Breast epithelium (tissue), 4 donors: ENCODE measurements at places on chromosomes 11 and 22.
A peak's percentile ranks its signal among the peaks of the same experiment; 100 is the strongest.

GRCh38 chr11:70836071-70836470 is 416.3 kb downstream of the SHANK2 start:
- H3K4me3 ChIP-seq, result no peak overlapping the region
- H3K27me3 ChIP-seq, result peaks cover 6% of the 10 kb centered on the region
- no peaks in the 10 kb centered on the region for H3K4me1 ChIP-seq
- no peak for DNase-seq
- H3K27ac ChIP-seq, result no peak overlapping the region

DNA sequence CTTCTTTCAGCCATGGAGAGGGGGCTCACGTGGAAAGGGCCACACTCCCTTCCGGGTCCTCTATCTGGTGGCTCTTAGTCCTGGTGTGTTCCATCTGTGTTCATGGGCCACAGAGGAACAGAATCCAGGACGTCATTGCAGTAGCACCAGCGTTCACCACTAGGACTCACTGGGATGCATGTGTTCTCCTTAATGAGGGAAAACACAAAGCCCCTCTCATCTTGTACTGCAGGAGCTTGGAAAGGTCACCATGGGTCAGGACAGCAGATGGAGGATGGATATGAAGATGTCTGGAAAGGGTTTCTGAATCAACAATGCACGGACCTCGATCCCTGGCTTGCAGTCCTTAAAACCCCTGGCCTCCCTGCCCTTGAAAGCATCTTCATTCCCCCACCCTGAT is 113.8 kb upstream of the THY1 start:
- no peak overlapping the region for H3K27ac ChIP-seq
- no peak overlapping the region for H3K4me3 ChIP-seq
- H3K27me3 ChIP-seq, result no peaks in the 10 kb centered on the region
- no peaks in the 10 kb centered on the region for H3K36me3 ChIP-seq
- H3K4me1 ChIP-seq, result no peaks in the 10 kb centered on the region
- DNase-seq, result no peak

GRCh38 chr11:111801135-111801534 is 34.9 kb upstream of the PPP2R1B start:
- no peak overlapping the region for H3K27ac ChIP-seq
- H3K27me3 ChIP-seq, result no peaks in the 10 kb centered on the region
- no peak overlapping the region for H3K4me3 ChIP-seq

GRCh38 chr11:63866211-63866610 is 27.3 kb downstream of the MARK2 start:
- H3K36me3 ChIP-seq, result no peaks in the 10 kb centered on the region
- H3K27ac ChIP-seq, result peak overlapping the region; percentile 74
- no peaks in the 10 kb centered on the region for H3K27me3 ChIP-seq
- H3K4me3 ChIP-seq, result no peak overlapping the region

DNA sequence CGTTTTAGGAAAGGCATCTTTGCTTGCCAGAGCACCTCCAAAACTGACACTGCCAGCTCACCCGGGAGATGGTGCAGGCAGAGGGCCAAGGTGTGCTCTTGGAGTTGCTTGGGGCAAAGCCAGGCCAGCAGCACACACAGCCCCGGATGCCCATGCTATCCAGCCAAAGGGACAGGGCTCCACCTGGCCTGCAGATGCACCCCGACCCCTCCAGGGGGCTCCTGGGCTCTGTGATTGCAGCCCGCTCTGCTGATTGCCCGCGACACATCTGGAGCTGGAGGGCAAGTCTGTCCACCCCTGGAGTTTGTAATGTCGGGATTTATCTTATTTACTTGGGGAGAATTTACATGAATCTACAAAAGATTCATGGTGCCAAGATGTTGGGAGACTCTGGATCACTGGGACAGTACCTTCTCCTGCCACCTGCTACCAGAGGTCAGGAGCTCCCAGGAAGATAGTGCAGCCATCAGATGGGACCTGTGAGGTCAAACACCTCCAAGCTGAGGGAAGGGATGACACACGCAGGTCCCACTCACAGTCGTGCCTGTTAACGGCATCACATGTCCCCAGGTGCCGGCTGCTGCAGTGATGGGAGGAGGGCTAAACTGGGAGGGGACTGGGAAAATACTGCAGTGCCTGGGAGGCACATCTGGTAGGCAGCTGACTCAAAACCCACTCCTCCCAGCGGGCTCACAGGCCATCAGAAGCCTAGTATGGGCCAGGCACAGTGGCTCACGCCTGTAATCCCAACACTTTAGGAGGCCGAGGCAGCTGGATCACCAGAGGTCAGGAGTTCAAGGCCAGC is 17.2 kb downstream of the CBX7 start:
- no peaks in the 10 kb centered on the region for H3K27me3 ChIP-seq
- peak; percentile 50 for DNase-seq
- H3K4me1 ChIP-seq, result no peaks in the 10 kb centered on the region
- H3K4me3 ChIP-seq, result no peak overlapping the region

GRCh38 chr11:73152086-73152853 is 10.2 kb upstream of the FCHSD2 start:
- no peak for DNase-seq
- H3K27ac ChIP-seq, result no peak overlapping the region
- H3K36me3 ChIP-seq, result no peaks in the 10 kb centered on the region
- no peaks in the 10 kb centered on the region for H3K27me3 ChIP-seq
- H3K4me1 ChIP-seq, result no peaks in the 10 kb centered on the region

- no peak overlapping the region for H3K4me3 ChIP-seq
- peak overlapping the region; percentile 72 for H3K27ac ChIP-seq
- H3K36me3 ChIP-seq, result no peaks in the 10 kb centered on the region
- H3K4me1 ChIP-seq, result peaks cover 8% of the 10 kb centered on the region
- DNase-seq, result no peak
Measured at GRCh38 chr11:96309016-96309642, 33.9 kb downstream of the MAML2 start.

DNA sequence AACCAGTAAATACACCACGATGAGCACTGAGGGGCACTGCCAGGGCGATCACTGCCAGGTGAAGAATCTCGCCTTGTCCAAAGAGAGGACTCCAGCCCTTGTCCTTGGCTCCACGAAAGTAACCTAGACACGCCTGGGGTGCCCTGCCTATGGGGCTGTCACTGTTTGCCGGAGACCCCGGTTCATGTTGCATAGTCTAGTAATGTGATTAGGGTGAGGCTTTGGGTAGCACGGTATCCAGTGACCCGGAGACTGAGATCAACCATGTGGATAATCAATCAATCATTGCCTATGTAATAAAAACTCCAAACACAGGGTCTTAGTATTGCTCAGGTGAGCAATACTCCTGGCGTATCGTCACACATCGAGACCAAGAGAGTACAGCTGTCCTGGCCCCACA is 59.2 kb upstream of the BID start:
- H3K4me1 ChIP-seq, result peaks cover 5% of the 10 kb centered on the region
- no peak overlapping the region for H3K27ac ChIP-seq
- H3K27me3 ChIP-seq, result no peaks in the 10 kb centered on the region
- no peaks in the 10 kb centered on the region for H3K36me3 ChIP-seq
- no peak for DNase-seq

DNA sequence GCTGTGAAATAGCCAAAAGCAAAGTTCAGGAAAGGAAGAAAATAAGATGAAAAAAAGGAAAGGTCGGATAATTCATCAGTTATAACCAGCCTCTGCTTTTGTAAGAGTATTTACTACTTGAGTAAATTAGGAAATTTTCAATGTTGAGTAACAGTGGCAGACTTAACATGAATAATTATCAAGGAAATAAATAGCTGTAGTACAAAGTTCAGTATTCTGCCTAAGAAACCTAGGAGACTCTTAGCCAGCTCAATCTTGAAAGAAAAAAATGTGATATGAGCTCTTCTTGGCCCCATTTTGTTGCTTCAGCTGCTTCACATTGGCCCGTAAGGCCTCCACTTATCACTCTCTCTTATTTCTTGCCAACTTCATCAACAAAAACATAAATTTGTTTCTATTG is 17.0 kb upstream of the DNAJB7 start:
- H3K4me1 ChIP-seq, result no peaks in the 10 kb centered on the region
- no peaks in the 10 kb centered on the region for H3K27me3 ChIP-seq
- no peak overlapping the region for H3K27ac ChIP-seq
- no peaks in the 10 kb centered on the region for H3K36me3 ChIP-seq

DNA sequence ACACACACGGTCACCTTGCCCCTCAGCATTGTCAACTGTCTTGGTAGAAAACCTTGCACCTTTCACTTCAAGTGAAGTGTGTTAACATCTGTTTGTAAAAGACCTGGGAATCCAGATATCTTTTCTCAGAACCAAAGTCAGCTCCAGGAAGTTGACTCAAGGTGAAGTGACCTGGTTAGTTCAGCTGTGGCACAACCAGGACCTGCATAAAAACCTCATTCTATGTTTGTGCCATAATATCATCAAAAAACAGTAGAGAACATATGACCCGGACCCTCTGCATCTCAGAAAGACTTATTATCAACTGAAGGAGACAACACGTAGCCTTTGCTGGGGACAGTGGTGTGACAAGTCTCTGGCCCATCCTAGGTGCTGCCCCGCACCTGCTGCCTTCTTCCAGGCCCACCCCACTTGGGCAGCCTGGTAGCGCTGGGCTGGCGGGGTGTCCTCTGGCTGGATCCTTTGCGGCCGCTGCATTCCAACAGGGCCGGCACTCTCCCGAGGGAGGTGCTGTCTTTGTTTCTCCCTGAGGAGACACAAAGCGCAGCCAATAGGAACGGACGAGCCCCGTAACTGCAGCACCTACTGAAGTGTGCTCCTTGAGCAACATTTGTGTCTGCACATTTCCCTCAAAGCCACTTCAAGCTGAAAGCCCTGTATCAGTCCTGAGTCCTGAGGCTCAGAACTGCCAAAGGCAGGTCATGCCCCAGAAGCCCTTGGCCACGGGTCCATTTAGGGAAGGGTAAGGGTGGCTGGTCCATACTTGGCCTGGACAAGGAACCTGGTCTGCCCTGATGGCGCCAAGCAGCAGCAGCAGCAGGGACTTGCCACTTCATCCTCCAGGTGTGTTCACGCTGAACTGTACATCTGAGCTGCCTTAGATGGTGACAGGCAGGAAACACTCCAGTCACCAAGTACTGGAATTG is 25.2 kb downstream of the LRRC74B start:
- DNase-seq, result no peak
- no peaks in the 10 kb centered on the region for H3K27me3 ChIP-seq
- no peaks in the 10 kb centered on the region for H3K4me1 ChIP-seq
- H3K27ac ChIP-seq, result no peak overlapping the region
- no peaks in the 10 kb centered on the region for H3K36me3 ChIP-seq
- H3K4me3 ChIP-seq, result no peak overlapping the region

GRCh38 chr11:30016588-30017363 is at the start of gene KCNA4:
KCNA4 (minus strand) TSS chr11:30017030; CDS start chr11:30012678, 4,352 bp downstream.
- H3K4me1 ChIP-seq, result no peaks in the 10 kb centered on the region
- no peak for DNase-seq
- H3K27ac ChIP-seq, result no peak within 1 kb of the TSS
- H3K4me3 ChIP-seq, result peak within 1 kb of the TSS; percentile 45
- H3K27me3 ChIP-seq, result no peaks in the 10 kb centered on the region

GRCh38 chr11:111878385-111878848 is 548 bp downstream of the FDXACB1 start:
- no peaks in the 10 kb centered on the region for H3K36me3 ChIP-seq
- no peaks in the 10 kb centered on the region for H3K27me3 ChIP-seq
- no peaks in the 10 kb centered on the region for H3K4me1 ChIP-seq
- peak overlapping the region; percentile 99 for H3K27ac ChIP-seq

DNA sequence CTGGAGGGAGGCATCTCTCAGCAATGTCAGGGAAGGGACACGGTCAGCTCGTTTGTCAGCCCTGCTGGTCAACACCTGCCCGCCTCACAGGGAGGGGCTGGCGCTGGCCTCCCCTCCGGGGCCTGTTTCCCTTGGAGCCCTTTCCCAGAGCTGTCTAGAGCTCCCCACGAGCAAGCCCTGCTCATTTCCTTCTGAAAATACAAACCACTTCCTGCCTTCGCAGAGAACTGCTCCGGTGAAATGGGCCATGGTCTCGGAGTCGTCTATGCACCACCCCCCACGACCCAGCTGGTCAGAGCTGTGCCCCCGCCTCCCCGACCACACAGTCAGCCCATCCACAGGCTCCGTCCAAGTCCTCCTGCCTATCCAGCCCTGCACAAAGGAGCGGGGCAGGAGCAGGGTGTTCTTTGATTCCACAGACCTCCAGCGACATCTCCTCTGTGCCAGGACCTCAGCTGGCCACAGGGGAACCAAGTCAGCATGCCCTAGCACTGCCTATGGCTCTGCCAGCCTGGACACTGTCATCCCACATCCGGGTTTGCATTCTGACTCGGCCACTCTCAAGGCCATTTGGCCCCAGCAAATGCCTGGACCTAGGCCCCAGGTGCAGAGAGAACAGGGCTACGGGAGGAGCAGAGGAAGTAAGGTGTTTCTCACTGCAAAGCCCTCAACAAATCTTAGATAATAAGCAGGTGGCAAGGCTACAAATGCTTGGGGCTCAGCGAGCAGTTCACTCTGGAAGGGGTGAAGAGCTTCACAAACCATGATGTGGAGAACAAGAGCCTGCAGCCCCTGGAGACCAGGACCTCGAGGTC is 82.1 kb upstream of the WNT11 start:
- H3K4me3 ChIP-seq, result no peak overlapping the region
- H3K27me3 ChIP-seq, result no peaks in the 10 kb centered on the region
- no peaks in the 10 kb centered on the region for H3K4me1 ChIP-seq
- H3K27ac ChIP-seq, result no peak overlapping the region

GRCh38 chr11:68989936-68990606 is 9.3 kb upstream of the MRGPRD start:
- H3K4me1 ChIP-seq, result no peaks in the 10 kb centered on the region
- peak; percentile 15 for DNase-seq
- H3K27ac ChIP-seq, result no peak overlapping the region
- no peak overlapping the region for H3K4me3 ChIP-seq
- H3K36me3 ChIP-seq, result no peaks in the 10 kb centered on the region

DNA sequence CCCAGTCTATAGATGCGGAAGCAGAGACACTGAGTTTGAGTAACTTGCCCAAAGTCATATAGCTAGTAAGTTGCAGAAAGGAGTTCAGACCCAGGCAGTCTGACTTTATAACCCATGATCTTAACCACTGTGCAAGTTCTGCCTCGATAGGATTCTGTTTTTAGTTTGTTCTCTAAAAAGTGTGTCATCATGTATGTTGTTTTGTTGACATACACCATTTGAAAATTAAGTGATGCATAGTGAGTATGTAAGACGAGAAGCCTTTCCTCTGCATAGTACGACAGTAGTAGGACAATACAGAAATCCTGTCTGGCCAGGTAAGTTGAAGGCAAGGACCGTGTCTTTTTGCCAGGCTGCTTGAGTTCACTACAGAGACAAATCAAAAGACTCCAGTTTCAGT is 3.3 kb downstream of the ZC3H12C start:
- no peak for DNase-seq
- no peak overlapping the region for H3K4me3 ChIP-seq
- H3K36me3 ChIP-seq, result no peaks in the 10 kb centered on the region
- no peaks in the 10 kb centered on the region for H3K27me3 ChIP-seq

DNA sequence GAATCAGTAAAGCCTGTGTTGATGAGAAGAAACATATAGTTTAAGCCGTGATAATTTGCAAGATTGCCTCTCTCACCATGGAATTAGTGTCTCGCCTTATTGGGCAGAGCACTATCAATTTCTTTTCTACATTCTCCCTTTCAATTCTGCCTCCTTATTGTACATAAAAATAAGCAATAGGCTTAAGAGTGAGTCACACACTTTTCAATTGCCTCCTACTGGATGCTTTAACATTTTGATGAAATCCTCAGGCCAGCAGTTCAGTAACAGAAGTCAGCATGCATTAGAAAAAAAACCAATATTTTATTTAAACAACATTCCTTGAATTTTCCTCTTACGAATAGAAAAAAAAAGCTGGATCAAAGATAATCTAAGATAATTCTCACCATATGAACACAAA is 33.8 kb upstream of the VWA5A start:
- no peaks in the 10 kb centered on the region for H3K36me3 ChIP-seq
- no peaks in the 10 kb centered on the region for H3K4me1 ChIP-seq
- no peak overlapping the region for H3K4me3 ChIP-seq
- H3K27me3 ChIP-seq, result no peaks in the 10 kb centered on the region
